Activated T-cell treated with anti-CD3 and anti-CD28 coated beads for 4 hours (primary cell): ENCODE measurements at places on chromosomes 3 and 15.

DNA sequence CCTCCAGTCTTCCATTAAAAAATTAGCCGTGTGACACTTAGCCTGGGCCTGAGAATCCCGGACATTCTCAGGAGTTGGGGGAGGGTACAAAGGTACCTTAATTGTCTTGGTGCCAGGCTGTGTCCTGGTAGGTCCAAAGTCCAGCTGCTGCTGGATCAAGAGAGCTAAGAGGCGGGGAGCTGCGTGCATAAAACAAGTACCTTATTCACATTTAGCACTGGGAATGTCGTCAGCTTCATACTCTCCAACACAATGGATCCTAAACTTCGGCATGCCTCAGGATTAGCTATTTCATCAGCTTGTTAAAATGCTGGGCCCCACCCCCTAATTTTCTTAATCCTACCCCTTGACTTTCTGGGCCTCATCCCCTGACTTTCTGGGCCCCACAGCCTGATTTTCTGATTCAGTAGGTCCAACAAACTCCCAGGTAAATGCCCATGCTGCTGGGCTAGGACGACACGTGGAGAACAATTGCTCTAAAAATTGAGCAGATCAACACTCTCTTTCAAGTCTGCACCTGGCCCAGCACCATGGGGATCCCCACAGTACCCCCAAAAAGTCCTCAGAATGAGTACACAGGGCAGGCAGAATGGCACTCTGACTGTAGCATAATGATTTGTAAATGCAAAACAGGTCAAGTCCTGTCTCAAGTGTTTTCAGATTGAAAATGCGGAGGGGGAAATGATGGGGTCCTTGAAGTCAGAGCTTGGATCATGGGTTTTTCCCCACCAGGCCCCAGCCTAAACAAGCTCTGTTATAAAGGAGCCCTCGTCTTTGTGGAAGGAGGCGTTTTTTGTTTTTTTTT, 5.6 kb upstream of the AEN start:
- no peak for DNase-seq

- DNase-seq = no peak
Measured at GRCh38 chr3:134904776-134905646, 110.0 kb downstream of the EPHB1 start.

GRCh38 chr3:63912768-63913588, 795 bp upstream of the SCAANT1 start:
- peak; percentile 36 for DNase-seq

GRCh38 chr3:49428752-49429080, 408 bp downstream of the NICN1 start:
- no peak for DNase-seq

DNA sequence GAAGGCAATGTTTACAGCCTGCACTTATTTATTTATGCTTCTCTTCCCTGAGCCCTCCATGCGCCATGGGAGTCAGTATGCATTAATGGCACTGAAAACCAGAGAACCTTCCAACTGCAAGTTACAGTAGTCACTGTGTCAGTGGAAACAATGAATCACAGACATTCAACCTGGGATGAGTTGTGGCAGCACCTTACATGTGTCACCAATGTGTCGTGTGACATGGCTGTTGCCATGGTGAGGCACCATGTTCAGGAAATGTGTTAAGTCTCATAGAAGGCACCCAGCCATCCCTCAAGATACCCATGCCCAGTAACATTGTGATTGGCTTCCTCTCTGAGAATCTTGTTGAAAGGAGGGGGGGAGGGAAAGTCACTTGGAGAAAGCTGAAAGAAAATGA, 105.0 kb downstream of the FOXP1 start:
- DNase-seq = peak; percentile 56
